Mesenteric fat pad (tissue), 1 donor: ENCODE measurements at places on chromosomes 12 and 14. TPM values are rescaled to one million over a fixed set of nuclear protein-coding genes. Genes with fewer than 3 reads are reported as not detected.

- DNase-seq: no peak
These were observed 145.2 kb upstream of the TMCC3 start for GRCh38 chr12:94795520-94795919.

- no peak for DNase-seq
These were observed 5.8 kb upstream of the FRS2 start for GRCh38 chr12:69464428-69464827.

DNA sequence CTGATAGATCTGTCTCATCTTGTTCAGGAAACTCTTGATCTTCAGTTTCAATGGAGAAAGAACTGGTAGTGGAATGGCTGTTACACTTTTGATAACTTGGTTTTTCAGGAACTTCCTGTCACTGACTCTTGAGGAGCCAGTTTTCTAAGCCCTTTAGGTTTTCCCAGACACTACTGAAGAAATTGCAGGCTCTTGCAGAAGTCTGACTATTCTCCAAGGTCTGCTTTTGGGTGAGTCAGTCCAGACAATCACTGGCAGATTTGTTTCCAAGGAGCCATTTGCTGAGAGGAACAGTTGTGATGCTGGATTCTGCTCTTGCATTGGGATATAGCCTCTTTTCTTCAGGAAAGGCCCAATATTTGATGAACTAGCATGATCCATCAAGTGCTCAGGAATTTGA lies 468.0 kb downstream of the FUT8 start:
- no peak for DNase-seq

GRCh38 chr14:61875483-61875882 lies 113.3 kb downstream of the SNAPC1 start:
- DNase-seq: no peak

DNA sequence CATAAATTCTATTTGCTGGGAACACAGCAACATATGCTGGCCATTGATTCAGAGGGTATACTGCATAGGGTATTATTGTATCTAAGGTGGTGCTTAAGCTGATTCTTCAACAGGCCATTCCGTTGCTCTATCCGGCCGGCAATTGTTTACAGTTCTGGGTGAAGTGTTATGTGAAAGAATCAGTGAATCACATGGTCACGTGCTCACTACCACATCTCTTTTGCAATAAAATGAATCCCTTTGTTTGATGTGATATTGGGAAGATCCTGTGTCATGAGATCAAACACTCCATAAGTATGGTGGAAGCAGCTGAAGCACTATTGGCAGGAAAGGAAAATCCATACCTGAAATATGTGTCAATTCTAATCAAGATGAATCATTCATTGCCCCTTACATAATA lies 7.6 kb upstream of the USP15 start:
- no peak for DNase-seq

- no peak for DNase-seq
These were observed 437.2 kb downstream of the PCNX1 start for GRCh38 chr14:71344506-71344905.

- no peak for DNase-seq
These were observed 60.8 kb downstream of the SETD3 start for GRCh38 chr14:99419905-99420304.

- no peak for DNase-seq
These were observed 22.2 kb downstream of the TMEM233 start for GRCh38 chr12:119615518-119616475.

The TIGAR gene
- 13.8 TPM for total RNA-seq
